ENCODE measurements at places on chromosomes 3 and 15. TPM values are rescaled to one million over a fixed set of nuclear protein-coding genes. Genes with fewer than 3 reads are reported as not detected.

Gene SPPL2A
- 114 TPM for total RNA-seq

Gene CCR9
- not detected for total RNA-seq

Gene CYP8B1
- not detected for total RNA-seq

Gene DCLK3
- total RNA-seq = under 0.01 TPM

Gene AQP9
- total RNA-seq = not detected

Gene ECE2
- total RNA-seq = not detected

Gene NBEAL2
- 30.6 TPM for total RNA-seq

Gene TMIE
- 0.17 TPM for total RNA-seq

Gene RBPMS2
- total RNA-seq = 0.14 TPM

Gene CALML4
- total RNA-seq = 2.0 TPM

Gene DLL4
- 128 TPM for total RNA-seq

DNA sequence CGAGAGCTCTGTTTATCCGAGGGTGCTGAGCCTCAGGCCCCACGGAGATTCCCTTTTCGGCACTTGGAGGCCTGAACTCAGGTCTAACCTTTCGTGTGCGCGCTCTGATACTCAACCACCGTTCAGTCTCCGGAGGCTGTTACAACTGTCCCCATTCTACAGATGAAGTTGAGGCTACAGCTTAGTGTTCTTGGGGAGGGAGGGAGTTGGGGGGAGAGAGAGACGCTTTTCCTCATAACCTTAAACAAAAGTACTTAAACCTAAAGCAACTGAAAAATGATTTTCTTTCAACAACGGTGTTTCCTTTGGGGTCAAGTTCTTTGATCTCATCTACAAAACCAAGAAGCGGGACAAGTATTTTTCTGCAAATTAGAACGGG lies 952 bp upstream of the CHST2 start:
- DNase-seq = no peak

DNA sequence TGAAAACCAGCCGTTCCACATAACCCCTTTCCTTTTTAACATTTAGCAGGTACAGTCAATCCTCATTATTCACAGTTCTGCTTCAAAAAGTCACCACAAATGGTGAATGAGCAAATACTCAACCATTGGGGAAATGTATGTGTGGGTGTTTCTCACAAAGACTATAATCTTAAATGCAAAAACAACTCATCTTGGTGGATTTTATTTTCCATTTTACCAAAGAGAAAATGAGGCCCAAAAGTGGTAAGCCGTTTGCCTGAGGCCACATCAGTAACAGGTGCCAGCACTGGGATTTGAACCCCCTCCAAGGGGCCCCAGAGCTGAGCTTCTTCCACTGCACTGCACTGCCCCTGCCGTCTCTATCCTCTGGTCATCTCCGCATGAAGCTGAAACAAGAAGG lies 208.8 kb downstream of the OSBPL10 start:
- no peak for DNase-seq

DNA sequence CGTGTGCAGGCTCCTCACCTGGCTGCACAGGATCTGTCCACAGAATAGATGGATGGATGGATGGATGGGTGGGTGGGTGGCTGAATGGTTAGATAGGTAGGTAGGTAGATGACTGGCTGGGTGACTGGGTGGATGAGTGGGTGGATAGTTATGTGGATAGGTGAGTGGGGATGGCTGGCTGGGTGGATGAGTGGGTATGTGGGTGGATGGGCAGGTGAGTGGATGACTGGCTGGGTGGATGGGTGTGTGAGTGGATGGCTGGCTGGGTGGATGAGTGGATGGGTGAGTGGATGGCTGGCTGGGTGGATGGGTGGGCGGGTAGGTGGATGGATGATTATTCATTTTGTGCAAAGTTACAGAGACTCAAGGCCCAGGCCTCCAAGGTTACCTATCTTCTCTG lies 172.9 kb upstream of the CTDSPL start:
- DNase-seq = no peak

GRCh38 chr3:141000027-141000663 lies 51.0 kb upstream of the SPSB4 start:
- peak; percentile 75 for DNase-seq

- peak; percentile 29 for DNase-seq
Measured at GRCh38 chr15:41832875-41833274, 5.0 kb downstream of the JMJD7 start.

DNA sequence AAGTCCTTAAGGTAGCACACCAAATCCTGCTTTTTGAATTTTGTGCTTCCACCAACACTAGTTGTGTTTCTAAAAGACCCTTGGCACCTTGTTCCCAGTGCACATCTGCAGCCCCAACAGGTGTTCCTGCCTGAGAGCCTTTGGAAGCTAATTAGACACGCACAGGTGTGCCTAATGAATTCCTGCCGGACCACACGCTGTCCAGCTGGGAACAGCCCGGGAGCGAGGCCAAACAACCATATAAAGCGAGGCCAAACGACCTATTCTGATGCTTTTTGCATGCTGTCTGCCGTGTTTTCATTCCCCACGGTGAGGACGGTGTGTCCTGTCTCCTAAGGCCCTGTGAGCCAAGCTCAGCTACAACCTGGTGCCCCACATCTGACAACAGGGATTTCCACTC lies 99.5 kb downstream of the ATG7 start:
- DNase-seq = no peak

GRCh38 chr3:194843556-194843955 lies 157.9 kb downstream of the FAM43A start:
- no peak for DNase-seq

- no peak for DNase-seq
Measured at GRCh38 chr15:91516866-91517265, 336.6 kb upstream of the SLCO3A1 start.

DNA sequence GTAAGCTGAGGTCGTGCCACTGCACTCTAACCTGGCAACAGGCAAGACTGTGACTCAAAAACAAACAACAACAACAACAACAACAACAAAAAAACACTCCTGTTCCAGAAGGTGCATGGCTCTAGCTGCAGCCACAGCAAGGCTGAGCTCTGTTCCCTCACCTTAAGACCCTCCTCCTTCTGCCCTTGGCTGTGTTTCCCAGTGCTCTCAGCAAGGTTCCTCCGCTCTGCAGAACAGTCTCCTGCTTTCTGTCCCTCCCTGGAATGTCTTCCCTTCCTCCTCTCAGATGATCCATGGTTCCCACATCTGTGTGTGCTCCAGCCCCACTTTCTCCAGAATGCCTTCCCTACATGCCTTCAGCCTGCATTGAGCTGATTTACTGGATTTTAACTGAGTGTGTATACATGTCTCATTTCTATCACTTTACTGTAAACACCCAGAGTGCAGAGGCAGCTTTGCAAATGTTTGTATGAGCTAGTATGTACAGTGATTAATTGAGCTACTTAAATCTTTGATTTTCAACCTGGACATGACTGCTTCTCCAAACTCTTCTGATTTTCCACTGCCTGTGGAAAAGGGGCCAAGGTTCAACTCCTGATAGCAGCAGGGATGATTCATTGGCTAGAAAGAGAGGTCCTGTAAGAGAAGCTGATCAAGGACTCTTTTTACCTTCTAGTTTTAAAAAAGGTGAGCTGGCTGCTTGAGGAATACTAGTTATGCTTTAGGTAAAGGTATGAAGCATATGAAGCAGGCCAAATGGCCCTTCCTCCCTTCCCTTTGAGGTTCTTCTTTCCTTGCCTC lies 14.7 kb downstream of the ANKUB1 start:
- DNase-seq = no peak

GRCh38 chr3:15629860-15630597 lies 28.5 kb downstream of the BTD start:
- DNase-seq = peak; percentile 95

- no peak for DNase-seq
Measured at GRCh38 chr3:41574900-41575299, 375.6 kb downstream of the CTNNB1 start.

GRCh38 chr3:36991147-36991546 lies 1.8 kb downstream of the EPM2AIP1 start:
- no peak for DNase-seq

DNA sequence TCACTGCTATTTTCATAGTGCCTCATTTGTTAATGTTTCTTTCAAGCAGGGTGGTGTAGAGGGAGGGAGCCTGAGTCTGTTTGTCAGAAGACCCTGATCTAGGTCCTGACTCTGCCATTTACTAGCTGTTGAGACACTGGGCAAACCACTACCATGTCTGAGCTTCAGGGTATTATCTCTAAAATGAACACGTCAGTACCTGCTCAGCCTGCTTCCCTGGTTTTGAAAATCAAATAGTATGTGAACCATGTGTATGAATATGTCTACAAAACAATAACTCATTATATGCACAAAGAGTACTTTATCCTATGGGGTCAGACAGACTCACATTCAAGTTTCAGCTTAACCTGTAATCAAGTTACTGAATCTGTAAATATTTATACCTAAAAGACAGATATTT lies 25.1 kb downstream of the SYNPR start:
- DNase-seq = no peak

DNA sequence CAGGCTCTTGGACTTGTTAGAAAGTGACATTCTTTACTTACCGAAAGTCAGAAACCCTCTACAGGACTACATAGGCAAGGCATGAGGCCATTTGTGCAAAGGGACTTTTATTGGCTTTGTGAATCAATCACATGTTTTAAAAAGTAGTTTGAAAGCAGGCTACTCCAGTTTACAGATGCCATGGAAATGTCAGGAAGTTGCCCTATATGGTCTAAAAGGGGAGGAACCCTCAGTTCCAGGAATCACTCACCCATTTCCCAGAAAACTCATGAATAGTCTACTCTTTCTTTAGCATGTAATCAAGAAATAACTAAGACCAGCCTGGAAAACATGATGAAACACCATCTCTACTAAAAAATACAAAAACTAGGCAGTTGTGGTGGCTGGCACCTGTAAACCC lies 51.0 kb upstream of the MKRN3 start:
- DNase-seq = no peak

- no peak for DNase-seq
Measured at GRCh38 chr15:96365781-96366525, 35.5 kb downstream of the NR2F2 start.

- DNase-seq = no peak
Measured at GRCh38 chr3:29581311-29581710, 300.4 kb downstream of the RBMS3 start.

- no peak for DNase-seq
Measured at GRCh38 chr3:177795859-177796258, 598.6 kb upstream of the TBL1XR1 start.

GRCh38 chr3:45258317-45258716 lies 32.2 kb upstream of the TMEM158 start:
- DNase-seq = no peak

- peak; percentile 55 for DNase-seq
Measured at GRCh38 chr15:43792761-43793476, 799 bp downstream of the SERF2 start.

DNA sequence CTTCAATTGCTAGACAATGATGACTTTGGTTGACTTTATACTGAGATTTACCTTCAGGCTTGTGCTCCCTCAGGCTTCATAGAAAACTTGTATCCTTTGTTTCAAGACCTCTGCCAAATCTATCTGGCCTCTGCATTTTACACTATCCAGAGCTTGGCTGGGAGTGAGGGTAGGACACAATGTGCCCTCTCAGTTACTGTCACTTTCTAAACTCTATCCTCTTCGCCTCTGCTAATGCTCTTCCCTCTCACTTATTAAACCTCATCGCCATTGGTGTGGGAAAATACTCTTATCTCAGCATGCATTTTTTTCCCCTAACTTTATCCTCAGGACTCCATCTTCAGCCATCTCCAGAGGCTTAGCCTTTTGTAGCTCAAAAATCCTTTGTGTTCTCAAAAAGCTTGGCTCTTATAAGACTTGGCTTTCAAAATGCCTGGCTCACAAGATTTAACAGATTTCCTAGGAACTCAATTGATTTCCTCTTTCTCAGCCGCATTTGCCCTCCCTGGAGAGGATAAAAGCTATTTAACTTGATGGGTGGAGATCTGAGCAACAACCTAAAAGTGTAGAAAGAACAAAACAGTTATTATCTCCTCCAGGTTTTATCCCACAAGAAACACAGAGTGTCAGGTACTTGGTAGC lies 28.3 kb downstream of the SUCNR1 start:
- DNase-seq = peak; percentile 45

DNA sequence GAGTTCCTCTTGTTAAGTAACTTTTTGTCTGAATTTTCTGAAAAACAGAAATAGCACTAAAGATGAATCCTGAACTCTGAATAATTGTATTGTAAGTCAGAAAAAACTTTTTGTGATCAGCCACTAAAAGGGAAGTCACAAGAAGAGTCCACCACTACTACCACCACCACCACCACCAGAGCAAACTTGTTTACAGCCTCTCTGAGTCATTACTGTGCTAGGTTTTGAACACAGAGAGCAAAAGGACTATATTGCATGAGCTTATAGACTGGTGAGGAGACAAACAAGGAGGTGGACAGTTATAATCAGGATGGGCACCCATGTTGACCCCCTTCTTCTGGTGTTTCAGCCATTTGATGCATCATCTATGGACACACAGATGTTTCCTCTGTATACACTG lies 141.7 kb downstream of the IL5RA start:
- DNase-seq = no peak

- DNase-seq = no peak
Measured at GRCh38 chr15:52439470-52439869, 89.2 kb downstream of the MYO5A start.

- DNase-seq = no peak
Measured at GRCh38 chr15:38685686-38686339, 121.2 kb upstream of the RASGRP1 start.

DNA sequence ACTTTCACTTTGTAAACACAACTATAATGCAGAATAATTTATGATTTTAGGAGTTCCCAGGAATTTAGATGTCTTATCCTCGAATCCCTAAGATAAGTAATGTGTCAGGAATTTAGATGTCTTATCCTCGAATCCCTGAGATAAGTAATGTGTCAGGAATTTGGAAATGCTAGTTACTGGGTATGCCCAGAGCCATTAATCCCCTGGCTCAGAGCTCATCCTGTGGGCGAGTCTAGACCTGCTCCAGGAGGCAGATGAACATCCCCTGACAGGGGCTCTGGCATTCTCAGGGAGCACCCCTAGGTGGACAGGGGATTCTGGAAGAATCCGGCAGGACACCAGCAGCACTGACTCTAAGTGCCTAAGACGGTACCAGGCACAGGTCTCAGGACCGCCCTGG lies 163.3 kb downstream of the ARRDC4 start:
- DNase-seq = no peak

DNA sequence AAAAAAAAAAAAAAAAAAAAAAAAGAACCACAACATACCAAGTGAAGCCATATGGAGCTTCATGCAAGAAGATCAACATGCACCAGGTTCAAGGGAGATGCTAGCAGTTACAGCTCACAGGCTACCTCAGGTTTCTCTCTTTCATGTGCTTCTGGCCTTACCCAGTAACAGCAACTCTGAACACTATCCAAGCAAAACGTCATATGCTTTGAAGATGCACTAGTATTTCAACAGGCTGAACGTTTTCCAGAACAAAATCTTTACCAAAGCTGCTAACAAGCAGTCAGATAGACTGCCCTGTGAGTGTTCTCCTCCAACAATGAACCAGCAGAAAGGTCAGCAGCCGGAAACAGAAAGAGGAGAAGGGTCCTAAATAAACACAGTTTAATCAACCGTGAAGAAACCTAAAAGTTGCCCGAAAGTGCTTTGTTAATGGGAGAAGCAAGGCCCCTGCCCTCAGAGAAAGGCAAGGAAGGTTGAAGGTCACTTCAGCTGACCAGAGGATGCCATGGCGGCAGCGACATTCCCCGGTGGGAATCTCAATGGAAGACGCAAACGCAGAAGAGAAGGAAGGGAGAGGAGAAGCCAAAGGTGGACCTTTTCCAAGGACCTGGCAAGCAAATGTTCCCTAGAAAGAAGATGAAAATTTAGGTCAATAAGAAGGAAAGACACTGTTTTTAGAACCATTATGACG lies 80.1 kb downstream of the CCNL1 start:
- no peak for DNase-seq
